ENCODE measurements at places on chromosomes 4 and X.

DNA sequence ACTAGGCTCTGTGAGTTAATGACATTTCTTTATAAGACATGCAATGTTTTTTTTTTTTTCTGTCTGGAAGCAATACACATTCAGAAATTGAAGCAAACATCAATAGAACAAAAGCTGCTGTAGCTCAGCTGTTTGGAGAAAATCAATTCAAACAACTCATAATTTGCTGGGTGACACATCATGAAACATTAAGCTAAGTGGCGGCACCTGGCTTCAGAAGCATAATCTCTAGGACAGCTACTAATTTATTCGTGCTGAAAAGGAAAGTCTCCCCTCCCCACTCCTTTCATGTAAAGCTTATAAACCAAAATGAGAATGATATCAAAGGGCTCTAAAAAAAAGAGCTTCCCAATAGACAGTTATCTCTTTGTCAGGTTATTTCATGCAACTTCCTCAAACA is 73.9 kb downstream of the LUZP4 start:
- DNase-seq: no peak

- peak; percentile 45 for DNase-seq
Observed at GRCh38 chr4:91243132-91243531, 1060.6 kb upstream of the GRID2 start.

DNA sequence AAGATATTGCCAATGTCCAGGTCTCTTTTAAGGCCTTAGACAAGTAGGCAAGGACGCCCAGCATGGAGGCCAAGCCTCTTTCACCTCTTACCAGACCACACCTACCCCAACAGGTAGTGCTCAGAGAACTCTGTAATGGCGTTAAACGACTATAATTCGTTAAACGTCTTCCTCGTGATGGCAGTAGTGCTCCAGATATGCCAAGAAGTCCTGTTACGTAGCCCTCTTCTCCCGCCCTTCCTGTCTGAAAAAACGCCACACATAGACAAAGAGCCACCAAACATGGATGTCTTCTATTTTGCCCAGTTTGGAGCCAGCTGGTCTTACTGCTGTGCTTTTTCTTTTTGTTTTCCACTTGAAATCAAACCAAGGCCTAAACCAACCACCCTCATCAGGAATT is 190.7 kb downstream of the OR13H1 start:
- DNase-seq: peak; percentile 79

DNA sequence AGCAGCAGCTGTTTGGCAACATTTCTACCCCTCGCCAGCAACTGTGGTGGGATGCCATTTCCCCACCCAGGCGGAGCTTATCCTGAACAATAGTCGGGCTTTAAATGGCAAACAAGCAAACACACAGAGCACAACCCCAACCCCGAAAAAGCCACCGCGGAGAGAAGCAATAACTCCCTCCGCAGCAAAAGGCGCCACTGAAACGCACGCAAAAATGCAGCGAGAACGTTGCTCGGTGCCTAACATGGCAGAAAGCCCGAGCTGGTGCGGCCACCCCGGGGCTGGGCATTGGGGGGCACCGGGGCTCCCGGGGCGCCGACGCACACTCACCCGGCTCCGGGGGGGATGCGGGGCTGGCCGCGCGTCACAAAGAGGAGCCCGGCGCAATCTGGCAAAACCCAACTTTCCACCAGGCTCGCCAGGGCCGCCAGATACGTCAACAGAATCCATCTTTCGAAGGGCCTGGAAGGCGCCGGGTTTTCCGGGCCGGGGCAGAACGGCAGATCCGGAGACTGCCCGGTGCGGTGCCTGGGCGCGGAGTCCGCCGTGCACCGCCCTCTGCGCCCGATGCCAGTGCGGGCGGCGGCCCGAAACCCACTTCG is 818 bp downstream of the RAI2 start:
- peak; percentile 13 for DNase-seq

DNA sequence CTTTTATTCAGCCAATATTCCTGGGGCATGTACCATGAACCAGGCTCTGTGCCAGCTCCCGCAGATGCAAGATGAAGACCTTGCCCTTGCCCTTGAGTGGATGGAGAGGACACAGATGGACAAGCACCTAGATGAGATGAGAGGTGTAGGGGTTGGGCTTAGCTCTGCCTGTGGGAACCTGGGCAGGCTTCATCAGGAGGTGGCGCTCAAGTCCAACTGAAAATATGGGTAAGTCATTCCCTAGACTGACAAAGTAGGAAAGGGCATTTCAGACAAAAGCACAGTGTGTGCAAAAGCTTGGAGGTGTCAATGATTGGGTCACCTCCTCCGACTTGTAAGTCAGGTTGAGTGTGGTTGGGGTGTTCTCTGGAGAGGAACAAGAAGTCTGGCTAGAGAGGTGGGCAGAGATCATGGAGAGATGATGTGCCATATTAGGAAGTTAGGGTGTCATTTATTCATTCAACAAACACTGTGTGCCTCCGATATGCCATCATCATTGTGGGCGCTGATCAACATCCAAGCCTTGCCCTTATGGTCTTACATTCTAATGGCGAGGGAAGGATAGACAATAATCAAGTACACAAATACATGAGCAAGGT is 64.6 kb downstream of the ANAPC4 start:
- peak; percentile 66 for DNase-seq

DNA sequence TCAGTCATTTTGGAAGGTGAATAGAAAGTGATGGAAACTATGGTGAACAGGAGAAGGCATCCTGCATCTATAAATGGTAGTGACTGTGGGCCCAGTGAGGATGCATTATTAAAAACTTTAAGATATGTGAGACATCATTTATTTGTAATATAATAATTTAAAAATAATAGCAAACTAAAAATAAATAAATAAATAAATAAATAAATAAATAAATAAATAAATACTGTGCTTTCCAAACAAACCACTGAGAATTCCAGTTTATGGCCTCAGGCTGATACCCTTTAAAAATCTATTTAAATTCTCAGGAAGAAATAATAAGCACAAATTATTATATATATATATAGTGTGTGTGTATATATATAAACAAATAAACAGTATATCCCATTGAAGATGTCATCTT is 248.0 kb upstream of the DCAF8L1 start:
- no peak for DNase-seq

DNA sequence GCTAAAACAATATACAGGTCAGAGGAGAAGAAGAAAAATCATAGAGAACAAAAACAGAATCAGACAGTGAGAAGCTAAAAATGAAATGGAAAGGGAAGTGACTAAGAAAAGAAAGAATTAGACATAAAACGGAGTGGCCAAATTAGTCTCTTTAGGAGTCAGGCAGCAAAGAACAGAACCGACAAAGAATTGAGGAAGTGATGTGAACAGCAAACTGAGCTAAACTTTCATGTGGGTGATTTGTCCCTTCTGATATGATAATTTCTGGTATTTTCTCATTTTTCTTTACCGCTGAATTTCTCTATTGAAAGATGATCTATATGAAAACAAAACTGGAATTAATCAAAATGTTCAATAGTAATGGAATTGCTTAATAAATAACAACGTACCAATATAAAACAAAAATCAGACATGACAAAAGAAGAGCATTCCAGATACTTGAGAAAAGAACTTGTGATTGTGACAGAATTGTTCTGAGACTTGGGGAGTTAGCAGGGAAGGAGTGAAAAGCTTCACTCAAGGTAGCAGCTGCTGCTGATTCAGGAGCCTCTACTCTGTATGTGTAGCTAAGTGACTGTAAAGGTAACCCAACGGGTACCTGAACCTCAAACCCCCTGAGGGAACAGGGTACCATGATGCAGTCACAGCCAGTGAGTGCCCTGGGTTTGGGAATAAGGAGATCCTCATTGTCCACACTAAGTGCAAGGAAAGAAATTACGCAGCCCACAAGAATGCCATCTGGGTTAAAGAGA is 8.8 kb downstream of the TAPT1 start:
- DNase-seq: no peak

GRCh38 chr4:658681-659667 is 15.1 kb downstream of the ATP5ME start:
- DNase-seq: no peak

DNA sequence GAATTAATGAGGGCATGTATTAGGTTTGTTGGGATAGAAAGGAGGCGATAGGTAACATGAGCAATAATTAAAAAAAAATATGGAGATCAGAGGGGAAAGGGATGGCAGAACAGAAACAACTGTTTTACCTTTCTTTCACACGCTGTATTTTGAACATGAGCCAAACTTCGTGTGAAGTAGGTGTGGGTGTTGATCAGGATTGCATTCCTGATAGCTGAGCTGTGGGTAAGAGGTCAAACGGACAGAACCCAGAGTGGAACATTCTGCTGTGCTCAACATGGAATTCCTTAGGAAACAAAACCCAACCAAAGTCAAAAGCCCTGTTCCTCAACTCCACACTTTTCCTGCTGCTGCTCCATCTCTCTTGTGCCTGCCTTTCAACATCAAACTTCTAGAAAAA is 162.5 kb upstream of the CASK start:
- no peak for DNase-seq

GRCh38 chr4:123986268-123986798 is 589.7 kb downstream of the SPRY1 start:
- DNase-seq: no peak

- DNase-seq: peak; percentile 14
Observed at GRCh38 chrX:65726715-65727114, 59.3 kb downstream of the MSN start.

DNA sequence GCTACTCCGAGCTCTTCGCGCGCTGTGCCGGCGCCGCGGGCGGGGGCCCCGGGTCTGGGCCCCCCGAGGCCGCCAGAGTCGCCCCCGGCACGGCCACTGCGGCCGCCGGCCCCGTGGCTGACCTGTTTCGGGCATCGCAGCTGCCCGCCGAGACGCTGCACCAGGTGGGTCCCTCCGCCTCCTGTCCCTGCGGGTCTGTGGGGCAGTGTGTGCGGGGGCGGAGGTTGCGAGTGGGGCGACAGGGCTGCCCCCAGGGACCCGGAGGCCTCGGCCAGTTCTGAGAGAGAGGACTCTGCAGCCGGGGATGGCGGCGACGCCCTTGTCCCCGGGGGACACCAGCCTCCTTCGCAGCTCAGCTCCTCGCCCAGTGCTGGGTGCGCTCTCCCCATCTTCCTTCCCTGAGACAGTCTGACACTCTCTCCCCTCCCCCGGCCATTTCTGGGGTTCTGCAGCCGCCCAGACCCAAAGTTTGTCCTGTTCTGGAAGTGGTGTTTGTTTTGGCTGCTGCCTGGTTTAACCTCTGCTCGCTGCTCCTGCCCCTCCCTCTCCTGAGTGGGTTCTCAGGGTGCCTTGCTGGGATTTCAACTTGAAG is 609 bp downstream of the REPS2 start:
- DNase-seq: no peak

GRCh38 chrX:17655211-17656034 is 81.9 kb upstream of the SCML1 start:
- no peak for DNase-seq

DNA sequence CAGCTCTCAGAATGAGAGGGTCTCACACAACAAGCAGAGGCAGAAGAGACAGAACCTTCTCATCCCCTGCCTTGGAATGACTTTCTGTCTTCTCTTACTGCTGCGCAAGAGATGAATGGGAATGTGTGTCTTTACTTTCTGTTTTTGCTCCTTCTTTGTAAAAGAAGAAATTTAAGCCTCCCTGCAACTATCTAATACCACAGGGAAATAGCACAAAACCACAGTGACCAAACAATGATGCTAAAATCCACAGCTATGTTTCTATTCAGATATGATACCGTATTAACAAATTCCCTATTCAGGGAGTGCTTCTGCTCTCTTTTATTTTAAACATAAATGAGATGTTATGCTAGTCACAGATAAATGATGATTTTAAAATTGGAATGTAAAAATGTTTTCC is 173.8 kb upstream of the RAI2 start:
- DNase-seq: no peak

DNA sequence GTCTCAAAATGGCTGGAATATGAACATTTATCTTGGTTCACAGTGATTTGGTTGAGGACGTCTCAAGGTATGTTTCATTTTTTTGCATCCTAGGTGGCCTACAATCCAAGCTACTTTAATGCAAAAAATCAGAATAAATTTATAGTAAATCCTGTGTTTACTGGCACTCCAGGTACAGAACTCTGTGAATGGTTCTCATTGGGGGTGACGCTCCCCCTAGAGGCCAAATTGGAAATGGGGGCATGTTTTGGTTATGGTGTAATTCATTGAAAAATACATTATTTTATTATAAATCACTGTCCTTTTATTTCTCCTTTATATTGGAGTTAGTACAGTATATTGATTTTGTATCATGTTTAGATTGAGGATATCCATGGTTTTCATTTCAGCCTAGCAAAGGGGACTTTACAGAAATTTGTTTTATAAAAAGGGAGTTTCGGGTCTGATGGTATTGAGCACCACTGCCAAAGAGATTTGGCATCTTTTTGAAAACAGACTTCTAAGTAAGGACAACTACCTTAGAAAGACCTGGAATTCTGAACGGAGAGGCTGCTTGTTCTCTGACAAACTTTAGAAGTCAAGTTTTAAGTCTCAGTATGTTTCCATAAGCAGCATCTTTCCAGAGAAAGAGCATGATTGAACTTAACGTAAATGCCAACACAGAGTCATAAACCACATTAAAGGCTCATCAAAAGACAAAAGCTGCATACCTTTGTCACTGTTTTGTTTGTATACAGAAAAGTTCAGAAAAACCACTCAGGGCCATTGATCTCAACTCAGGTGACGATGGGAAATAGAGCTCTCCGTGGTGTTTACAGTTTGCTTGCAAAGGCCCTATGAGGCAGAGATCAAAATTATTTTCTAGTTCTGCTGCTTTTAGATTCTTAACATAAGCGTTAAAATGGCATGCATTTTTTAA is 19.4 kb downstream of the MTM1 start:
- DNase-seq: peak; percentile 36

GRCh38 chr4:169313732-169314131 is 43.0 kb upstream of the SH3RF1 start:
- no peak for DNase-seq

DNA sequence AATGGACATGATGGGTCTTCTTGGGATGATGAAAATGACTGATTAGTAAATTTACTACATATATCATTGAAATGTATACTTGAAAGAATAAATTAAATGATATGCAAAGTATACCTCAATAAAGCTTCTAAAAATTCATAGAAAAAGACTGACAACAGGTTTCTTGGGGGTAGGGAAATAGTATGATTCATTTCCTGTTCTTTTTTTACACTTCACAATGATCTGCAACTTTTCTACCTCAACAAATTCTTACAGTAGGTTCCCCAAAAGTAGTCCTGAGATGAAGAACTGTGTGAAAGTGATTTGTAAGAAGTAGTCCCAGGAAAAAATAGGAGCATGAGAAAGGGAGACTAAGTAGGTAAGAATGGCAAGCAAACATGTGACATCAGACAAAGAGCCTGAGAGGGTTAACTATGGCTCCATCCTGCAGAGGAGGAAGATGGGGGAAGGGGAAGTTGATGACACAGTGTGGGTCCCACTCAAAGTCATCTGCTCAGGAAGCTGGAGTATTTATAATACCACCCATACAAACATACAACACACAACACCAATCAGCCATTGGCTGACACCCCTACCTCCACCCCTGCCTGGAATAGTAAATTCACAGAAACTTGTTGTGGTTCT is 73.9 kb downstream of the ARHGAP6 start:
- DNase-seq: no peak

All from head of caudate nucleus (tissue), 42 donors.